Stimulated activated CD8-positive, alpha-beta memory T cell treated with anti-CD3 and anti-CD28 coated beads, Interleukin-7, amount 100 ng/mL, for 1 hour (primary cell): ENCODE measurements at places on chromosomes 5 and 9.

GRCh38 chr9:27157097-27157496, 48.1 kb downstream of the TEK start:
- no peak for DNase-seq

- DNase-seq, result no peak
Measured at GRCh38 chr9:98256756-98257155, 1.3 kb upstream of the TBC1D2 start.

- DNase-seq, result no peak
Measured at GRCh38 chr9:129223551-129224208, 45.6 kb upstream of the IER5L start.

GRCh38 chr5:33306758-33307157, 134.0 kb upstream of the TARS1 start:
- DNase-seq, result no peak

DNA sequence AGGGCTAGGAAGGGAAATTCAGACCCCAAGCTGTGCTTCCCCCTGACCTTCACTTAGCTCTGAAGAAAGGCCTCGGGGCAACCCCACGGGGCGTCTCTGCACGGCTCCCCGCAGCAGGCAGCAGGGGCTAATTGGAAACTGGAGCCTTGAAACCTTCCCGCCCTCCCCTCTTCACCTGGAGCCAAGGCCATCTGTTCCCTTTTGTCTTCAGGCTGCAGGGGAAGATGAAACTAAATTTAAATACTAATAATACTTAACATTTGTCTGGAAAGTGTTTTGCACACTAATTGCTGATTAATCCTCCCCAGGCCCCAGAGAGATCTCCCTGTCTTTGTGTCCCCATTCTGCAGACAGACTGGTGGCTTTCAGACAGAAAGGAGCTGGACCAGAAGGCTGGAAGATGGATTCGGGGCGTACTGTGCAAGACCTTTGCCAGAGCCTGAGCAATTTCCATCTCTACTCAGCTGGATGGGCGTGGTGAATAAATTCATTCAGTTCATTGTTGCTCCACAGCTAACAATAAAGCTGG, 34.1 kb upstream of the CPLX2 start:
- DNase-seq, result no peak

- DNase-seq, result no peak
Measured at GRCh38 chr9:95521699-95522098, 4.9 kb upstream of the PTCH1 start.

DNA sequence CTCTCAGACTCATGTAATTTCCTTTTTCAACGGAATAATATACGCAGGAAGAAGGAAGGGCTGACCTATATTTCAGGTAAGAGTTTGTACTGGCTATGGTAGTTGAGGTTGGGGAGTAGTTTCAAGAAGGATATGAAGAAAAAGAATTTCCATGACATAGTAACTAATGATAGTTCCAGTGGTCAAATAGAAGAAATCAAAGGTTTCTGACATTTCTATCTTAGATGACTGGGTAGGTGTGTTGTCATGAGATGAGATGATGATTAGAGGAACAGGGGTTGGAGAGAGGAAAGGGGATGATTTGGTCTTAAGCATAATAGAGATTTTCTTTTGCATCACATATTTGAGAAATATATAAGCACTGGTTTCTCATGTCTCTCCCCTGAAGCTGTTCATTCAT, 166.0 kb downstream of the SPATA31D1 start:
- DNase-seq, result no peak

- DNase-seq, result no peak
Measured at GRCh38 chr5:12901696-12902095, 997.5 kb upstream of the CTNND2 start.
